ENCODE measurements at places on chromosomes 3 and 15. TPM values are rescaled to one million over a fixed set of nuclear protein-coding genes. Genes with fewer than 3 reads are reported as not detected.

PIERCE2 gene
- total RNA-seq, result 5.4 TPM

GRM2 gene
- not detected for total RNA-seq

ACP3 gene
- total RNA-seq, result 3.5 TPM

LNP1 gene
- 2.3 TPM for total RNA-seq

CPN2 gene
- total RNA-seq, result not detected

ASB14 gene
- not detected for total RNA-seq

GRK7 gene
- total RNA-seq, result not detected

WDR93 gene
- not detected for total RNA-seq

XXYLT1 gene
- total RNA-seq, result 14.0 TPM

DYNLT2B gene
- total RNA-seq, result 9.2 TPM

MYH15 gene
- total RNA-seq, result 0.13 TPM

IGDCC3 gene
- not detected for total RNA-seq

CFAP161 gene
- not detected for total RNA-seq

RBP2 gene
- not detected for total RNA-seq

CYP11A1 gene
- total RNA-seq, result 0.67 TPM

GRCh38 chr15:31325595-31326155, 960 bp upstream of the KLF13 start:
- peak; percentile 5 for ATAC-seq

- no peak for ATAC-seq
Observed at GRCh38 chr3:184804801-184805200, 7.2 kb upstream of the VPS8 start.

DNA sequence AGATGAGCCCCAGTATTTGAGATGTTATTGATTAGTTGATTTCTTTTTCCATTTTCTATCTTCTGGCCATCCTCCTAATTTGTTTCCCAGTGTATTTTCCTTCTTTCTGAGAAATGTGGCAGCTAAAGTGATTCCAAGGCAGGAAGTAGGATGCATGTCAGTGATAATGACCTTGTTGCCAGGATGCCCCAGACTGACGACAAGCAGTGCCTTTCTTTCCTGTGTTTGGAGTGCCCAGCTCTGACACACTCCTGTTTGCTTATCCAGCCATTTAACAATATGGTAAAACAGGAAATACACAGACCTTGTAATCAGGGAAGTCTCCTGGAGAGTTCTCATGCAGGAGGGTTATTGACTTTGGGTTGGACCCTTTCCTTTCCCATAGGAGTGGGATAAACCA, 20.4 kb downstream of the TMOD2 start:
- no peak for ATAC-seq

DNA sequence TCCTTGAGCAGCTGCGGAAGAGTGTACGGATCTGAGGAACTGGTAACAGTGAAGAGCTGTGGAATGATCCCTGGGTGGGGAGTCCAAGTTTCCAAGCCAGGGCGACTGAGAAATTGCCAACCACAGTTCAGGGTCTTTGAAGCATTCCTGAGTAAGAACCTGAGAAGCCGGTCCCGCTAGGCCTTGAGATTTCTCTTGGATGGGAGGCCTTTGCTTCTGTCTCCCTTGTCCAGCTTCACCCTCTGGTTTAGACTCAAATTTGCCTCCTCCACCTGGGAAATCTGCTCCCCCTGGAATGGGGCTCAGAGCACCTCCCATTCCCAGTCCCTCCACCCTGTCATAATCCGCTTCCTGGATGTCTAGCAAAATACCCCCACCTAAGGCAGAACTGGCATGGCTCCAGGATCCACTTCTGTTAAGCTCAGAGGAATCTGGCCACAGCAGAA, 127.7 kb upstream of the DLG1 start:
- ATAC-seq, result no peak

DNA sequence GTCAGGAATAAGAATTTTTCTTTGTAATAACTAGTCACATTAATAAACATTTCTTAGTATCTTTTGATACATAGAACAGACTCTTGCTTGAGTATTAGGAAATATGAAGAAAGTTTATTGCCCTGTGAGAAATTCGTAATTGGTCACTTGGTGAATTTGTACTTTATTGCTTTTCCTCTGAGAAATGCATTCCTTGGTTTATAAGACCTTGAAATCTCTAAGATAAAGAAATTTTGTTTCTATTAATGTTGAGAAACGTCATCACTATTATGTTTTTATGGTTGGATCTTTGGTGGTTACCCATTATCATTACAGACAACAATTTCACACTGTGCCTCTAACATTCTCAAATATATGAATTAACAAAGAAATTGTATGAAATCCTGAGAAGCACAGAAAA, 652.0 kb upstream of the NECTIN3 start:
- no peak for ATAC-seq

DNA sequence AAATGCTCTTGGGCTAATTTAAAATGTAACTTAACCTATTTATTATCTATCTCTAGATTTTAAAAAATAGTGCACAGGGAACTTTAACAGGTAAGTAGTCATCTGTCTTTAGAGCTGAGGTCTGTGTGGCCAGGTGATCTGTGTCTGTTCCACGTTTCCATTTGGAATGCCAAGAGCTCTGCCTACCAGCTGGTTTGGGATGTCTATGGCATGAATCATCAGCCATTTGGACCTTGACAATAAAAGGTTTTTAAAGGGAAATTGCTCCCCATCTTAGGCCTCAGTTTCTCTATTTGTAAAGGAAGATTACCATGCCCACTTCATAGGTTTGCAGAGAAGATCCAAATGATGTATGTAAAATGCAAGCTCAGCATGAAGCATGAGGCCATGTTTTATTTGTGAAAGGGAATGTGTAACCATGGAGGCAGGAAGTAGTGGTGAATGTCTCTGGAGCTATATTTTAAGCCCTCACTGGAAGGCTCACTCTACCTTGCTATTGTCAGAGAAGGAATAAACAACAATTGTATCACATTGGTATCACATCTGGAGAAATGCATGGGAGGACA, 548.1 kb upstream of the LMCD1 start:
- no peak for ATAC-seq

GRCh38 chr3:122825460-122825859, 30.6 kb downstream of the SLC49A4 start:
- ATAC-seq, result peak; percentile 36

DNA sequence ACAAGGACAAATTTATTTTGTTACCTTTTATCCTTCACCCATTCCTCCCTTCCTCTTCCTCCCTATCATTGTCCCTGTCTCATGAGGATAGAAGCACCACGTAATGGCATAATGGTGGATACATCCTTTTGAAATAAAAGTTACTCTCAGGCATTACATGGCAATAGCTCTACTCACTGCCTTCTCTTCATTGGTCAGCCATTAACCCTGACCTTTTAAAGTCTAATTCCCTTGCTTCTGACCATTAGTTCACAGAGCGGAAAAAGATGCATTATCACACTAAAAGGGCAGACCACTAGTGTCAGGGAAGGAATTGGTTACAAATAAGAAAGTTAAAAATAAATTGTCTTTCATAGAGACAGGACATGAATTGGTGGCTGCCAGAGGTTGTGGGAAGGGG, 54.6 kb upstream of the EIF1B start:
- ATAC-seq, result no peak

DNA sequence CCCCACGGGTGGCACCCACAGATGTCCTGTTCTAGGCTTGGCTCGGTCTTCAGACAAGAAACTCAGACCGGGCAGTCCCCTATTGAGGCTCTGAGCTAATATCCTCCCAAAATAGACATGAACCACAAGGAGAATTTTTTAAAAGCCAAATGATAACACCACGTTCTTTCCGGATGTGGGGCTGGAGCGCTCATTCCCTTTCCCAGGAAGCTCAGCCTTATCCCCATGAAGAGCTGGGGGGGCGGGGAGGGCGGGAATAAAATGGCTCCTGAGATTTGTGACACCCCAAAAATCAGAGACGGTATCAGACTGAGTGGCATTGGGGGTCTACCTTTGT, 1.1 kb downstream of the SLC6A1 start:
- no peak for ATAC-seq

DNA sequence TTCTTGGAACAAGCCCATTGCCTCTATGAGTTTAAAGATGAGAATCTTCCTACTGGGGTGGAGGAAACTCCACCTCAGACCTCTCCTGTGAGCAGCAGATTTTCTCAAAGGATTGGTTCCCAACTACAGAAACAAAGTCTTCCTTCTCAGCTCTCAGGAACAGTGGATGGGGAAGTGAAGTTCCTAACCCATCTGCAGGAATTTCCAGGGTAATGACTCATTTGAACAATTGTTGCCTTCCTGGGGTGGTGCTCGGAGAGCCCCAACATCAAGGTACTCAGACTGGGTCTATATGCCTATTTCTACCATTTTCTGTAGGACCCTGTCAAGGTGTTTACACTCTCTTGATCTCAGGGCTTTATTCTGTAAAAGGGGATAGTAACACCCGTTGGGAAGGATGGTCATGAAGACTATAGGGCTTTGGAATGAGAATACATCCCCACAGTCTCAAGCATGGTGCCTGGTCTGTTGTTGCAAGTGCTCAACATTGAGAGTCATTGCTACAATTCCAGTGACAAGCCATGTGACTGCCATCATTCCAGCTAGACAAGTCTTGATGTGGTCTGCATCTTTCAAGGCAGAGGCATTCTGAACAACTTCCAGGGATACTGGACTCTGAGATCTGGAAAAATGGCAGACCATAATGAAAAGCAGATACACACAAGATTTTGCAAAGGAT, 33.0 kb downstream of the TRIM42 start:
- ATAC-seq, result no peak

- ATAC-seq, result no peak
Observed at GRCh38 chr3:115943579-115943978, 320.3 kb downstream of the GAP43 start.

- no peak for ATAC-seq
Observed at GRCh38 chr3:115397433-115397832, 225.9 kb upstream of the GAP43 start.

DNA sequence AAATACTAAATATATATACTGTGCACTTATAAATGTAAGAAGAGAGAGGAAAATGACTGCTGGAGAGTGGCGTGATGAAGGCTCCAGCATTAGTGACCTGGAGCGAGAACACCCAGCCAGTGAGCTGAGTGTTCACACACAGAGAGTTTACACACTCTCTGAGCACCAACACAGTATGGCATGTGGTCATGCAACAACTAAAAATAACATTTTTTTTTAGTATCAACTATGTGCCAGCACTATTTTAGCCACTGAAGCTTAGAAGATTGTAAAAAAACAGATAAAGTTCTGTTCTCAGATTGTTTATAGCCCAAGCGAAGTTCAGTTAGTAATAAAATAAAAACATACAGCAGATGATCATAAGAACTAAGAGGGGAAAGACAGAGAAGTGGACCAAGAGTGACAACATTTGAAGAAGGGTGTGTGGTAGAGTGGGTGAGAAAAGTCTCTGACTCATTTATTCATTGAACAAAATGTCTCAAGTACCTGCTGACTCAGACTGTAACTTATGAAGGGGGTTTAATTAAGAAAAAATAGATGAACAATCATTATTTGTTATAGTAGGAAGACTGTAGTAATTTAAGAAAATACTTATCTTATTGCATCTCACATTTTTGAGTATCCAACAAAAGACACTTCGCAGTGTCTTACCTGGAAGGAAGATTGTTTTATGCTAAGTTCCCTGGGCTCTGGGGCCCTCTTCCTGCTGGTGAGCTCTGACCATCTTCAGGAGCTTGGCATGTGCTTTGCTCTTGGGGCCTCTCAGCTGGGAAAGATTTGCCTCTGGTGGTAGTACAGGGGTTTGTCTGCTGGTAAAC, 43.8 kb downstream of the GAP43 start:
- ATAC-seq, result no peak

- no peak for ATAC-seq
Observed at GRCh38 chr3:51330046-51330445, 55.0 kb upstream of the MANF start.

DNA sequence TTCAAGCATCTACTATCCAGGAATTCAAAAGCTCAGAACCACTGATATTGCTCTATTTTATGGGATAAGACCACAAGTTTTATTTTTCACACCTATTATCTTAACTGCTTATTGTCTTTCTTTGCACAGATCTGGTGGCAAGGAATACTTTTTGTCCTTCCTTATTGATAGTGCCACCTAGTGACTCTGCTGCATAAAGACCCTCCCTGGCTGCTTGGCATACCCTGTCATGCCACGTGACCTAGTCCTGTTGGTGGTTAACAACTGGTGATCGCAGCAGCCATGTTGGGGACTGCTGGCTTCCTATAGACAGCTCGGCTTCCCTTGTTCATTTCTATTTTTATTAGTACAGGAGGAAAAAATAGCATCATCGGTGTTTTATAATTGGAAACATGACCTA, 236.3 kb downstream of the MEX3B start:
- no peak for ATAC-seq

DNA sequence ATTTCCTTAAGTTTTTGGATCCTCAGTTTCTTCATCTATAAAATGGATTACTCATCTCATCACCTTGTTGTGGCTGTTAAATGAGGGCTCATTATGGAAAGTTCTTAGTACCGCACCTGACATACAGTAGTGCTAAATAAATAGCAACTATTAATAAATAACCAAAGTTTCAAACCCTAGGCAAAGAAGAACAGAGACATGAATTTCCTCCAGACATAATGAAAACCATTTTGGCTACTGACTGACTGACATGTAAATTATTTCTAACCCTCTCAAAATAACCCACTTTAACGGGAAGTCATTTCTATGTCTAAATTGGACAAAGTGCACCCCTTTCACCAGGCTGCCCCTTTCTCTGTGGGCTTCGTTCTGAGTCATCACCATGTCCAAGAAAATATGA, 17.4 kb upstream of the KLHL6 start:
- no peak for ATAC-seq

- peak; percentile 100 for ATAC-seq
Observed at GRCh38 chr3:48716982-48717746, at the start of gene IP6K2. Gene IP6K2 (minus strand): TSS chr3:48717221. CDS start chr3:48695291, 21,930 bp downstream.

DNA sequence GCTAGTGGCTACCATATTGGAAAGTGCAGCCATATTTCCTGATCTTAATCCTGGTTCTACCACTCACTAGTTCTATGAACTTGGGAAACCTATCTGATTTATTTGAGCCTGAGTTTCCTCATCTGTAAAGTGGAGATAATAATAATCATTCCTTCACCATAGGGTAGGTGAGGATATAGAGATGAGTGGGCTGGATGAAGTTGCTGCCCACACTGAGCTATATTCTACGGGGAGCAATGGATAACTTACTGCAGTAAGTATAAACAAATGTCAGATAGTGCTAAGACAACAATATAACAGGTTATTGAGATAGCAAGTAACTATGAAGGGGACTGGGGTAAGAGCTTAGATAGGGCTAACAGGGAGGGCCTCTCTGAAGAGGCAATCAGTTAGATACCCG, 251.5 kb upstream of the ADAMTS9 start:
- ATAC-seq, result no peak

DNA sequence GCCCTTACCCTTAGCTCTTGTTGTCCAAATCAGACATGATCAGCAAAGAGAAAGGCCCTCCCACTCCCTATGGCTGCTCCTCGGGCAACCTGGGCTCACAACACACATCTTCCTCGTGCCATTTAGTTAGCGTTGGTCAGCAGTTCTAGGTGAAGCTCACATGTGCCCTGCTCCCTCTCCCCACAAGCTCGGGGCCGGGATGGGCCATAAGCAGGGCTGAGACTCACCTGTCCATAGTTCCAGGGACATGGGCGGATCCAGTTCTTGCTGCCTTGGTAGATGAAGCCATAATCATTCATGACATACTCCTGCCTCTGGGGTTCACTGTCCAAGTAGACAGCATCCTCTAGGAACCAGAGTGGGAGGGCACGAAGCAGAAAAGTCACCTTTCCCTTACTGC, 10.4 kb downstream of the TGM5 start:
- ATAC-seq, result no peak

GRCh38 chr3:66789580-66790237, 208.4 kb upstream of the KBTBD8 start:
- ATAC-seq, result peak; percentile 86

- ATAC-seq, result no peak
Observed at GRCh38 chr3:171282041-171282440, 178.2 kb downstream of the TNIK start.
